ENCODE measurements at places on chromosomes 16 and 17.
A peak's percentile ranks its signal among the peaks of the same experiment; 100 is the strongest.

DNA sequence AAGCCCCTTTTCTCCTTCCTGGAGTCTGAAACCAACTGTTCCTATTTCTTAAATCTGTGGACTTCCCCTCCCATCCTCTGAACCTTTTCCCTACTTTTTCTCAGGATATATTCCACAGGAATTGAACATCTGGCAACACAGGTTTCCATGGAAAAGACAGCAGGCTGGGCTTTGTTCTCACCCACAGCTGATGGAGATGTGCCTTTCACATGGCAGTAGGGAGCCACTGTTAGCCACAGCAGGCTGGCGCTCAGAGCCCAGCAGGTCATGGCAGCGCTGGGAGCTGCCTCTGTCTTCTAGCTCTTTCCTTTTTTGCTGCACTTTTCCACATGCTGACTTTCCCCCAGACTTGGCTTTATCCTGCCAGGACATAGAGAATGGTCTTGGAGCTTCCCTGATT is 116.4 kb upstream of the NLRP1 start:
- no peak for DNase-seq

DNA sequence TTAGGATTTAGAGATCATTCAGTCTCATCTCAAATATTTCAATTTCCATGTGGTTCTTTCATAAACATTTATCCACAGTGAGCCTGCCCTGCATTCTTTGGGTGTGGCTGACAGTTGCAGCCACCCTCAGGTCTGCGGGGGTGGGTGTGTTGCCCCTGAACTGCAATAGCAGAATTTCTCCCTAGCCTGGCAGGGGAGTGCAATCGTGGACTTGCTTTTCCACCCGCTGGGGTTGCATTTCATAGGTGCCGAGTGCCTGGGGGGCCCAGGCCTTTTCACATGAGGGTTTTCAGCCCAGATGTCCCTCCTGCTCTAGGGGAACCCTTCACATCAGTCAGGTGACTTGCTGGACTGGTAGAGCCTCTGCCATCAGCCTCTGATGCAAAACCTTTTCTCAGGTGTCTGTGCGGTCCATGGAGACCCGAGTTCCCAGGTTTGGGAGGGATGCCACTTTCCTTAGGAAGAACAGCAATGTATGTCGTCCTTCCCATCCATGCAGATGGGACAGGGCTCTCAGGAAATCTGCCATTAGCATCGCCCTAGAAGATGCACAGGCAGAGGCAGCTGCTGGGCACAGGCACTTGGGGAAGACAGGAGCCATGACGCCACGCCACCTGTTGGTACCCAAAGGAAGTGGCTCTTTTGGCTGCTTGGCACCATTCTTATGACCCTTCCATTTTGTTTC is 2.4 kb upstream of the USP36 start:
- DNase-seq = no peak

DNA sequence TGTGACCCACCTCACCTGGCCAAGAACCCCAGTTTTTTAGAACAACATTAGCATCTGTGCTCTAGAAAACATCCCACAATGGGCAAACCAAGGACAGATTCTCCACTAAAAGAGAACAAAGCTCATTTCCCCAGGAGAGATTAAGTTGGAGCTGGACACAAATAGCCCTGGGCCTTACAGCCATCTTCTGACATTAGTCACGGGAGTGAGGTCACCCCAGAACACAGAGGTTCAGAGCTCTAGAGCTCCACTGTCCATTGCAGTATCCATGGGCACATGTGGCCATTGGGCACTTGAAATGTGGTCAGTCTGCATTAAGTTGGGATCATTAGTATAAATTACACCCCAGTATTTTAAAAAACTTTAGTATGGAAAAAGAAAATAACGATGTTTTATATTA is 47.6 kb upstream of the RBBP6 start:
- DNase-seq = no peak

GRCh38 chr16:67180166-67180565 is 3.6 kb downstream of the MATCAP1 start:
- no peak for DNase-seq

GRCh38 chr17:914561-914960 is 65.0 kb downstream of the NXN start:
- no peak for DNase-seq

DNA sequence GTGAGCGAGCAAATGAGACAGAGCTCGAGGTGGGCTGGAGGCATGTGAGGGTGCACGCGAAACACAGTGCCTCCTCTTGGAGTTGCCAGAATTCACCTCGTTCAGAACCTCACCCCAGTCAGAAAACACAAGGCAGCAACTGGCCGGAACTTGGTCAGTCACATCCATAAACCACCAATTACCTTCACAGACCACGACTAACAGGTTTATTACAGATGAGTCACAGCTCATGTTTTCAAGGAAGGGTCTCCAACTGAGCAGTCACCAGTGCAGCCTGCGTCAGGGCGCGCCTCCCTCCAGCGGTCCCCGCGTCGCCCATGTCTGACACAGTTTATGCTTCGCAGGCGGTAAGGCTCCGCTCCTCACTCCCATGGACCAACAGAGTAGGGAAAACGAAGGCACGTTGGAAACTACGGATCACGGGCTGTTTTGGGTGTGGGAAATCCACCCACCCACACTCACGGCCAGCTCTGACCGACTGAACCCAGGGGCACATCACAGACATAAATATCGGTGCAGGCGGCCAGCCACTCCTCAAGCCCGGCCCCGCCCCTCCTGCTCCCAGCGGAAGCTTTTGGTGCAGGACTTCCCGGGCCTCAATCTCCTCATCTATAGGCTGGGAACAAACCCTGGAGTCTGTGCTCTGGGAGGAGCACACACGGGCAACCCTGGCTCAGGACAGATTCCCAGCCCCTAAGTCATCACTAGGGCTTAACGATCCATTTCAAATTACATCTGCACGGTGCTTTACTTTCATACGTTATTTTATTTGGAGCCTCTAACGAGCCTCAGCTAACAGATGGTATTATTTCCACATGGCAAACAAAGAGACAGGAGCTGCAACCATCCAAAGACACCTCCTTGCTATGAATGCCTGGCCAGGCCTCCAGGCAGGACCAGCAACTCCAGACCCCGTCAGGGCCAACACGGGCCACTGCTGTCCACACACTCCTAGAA is 126.3 kb downstream of the ZNF778 start:
- DNase-seq = no peak

DNA sequence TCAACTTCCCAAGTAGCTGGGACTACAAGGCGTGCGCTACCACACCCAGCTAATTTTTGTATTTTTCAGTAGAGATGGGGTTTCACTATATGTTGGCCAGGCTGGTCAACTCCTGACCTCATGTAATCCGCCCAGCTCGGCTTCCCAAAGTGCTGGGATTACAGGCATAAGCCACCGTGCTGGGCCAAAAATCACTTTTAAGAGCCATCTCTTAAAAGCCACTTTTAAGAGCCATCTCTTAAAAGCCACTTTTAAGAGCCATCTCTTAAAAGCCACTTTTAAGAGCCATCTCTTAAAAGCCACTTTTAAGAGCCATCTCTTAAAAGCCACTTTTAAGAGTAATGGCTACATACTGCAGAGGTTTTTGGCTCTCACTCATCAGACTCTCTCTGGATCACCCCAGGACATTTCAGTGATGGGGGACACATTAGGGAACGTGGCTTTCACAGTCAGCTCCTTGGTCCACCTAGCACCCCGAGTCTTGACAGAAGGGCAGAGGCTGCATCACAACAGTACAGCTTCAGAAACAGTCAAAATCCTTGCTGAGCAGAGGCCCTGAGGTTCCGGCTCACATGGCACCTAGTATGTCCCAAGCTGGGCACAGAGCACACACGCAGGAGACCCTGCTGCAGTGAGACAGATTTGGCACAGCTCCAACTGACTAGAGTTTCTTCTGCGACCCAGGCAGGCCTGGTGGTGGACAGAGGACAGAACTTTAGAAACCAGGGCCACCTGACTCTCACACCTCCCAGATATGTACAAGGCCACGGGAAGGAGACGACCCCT is 23.6 kb downstream of the RANBP10 start:
- DNase-seq = no peak

- DNase-seq = peak; percentile 63
Measured at GRCh38 chr17:73311781-73312641, at the start of gene CDC42EP4. CDC42EP4 (minus strand) TSS chr17:73312001; CDS start chr17:73286500, 25,501 bp downstream.

DNA sequence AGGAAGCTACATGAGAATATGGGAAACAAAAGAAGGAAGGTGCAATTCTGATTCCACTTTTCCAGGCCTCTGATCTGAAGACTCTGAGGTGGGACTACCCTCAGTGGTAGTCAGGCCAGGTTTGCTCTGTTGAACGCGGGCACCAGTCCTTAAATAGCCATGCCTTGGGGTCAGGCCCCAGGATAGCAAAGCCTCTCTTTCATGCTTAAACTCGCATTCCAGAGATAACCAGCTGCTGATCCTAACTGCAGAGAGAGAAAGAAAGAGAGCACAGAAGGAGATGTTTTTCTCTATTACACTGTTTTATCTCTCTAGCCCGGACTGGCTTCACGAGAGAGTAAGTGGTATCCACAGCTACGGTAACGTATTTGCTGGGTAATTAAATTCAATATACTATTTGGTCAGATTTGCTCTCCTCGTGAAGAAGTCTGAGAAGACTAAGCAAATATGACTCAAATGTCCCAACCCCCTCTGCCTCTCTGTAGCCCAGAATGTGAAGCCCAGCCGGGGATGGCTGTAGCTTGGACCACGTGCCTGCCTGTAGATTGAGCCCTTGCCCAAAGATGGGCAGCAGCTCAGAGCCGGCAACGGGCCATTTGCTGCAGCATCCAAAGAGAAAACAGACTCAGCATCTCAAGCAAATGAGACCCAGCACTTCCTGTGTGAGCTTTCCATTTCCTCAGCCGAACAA is 122.2 kb downstream of the SMG6 start:
- DNase-seq = no peak
